Suprapubic skin (tissue), 4 donors: ENCODE measurements at places on chromosomes 1 and 21.

- DNase-seq, result no peak
These were observed 45.0 kb upstream of the SLC35F3 start for GRCh38 chr1:233859446-233859845.

GRCh38 chr1:4033713-4034112 lies 133.6 kb upstream of the C1orf174 start:
- no peak for DNase-seq

DNA sequence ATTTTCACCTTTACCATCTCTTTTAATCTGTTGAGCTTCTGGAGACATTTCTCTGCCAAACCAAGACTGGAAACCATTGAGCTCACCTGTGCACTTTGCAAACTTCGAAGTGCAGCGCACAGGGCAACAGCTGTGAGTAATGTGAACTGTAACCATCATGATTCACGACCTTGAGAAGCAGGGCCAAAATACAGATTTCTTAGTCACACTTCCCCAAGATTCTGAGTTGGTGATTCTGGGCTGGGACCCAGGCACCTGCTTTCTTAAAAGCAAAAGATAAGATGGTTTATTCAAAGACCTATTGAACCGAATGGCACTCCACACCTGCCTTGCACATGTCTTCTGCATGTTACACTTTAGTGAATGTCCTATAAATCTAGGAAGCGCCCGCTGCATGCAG lies 10.2 kb downstream of the AGTRAP start:
- no peak for DNase-seq

GRCh38 chr1:201172999-201173610 lies 17.5 kb upstream of the IGFN1 start:
- peak; percentile 30 for DNase-seq

DNA sequence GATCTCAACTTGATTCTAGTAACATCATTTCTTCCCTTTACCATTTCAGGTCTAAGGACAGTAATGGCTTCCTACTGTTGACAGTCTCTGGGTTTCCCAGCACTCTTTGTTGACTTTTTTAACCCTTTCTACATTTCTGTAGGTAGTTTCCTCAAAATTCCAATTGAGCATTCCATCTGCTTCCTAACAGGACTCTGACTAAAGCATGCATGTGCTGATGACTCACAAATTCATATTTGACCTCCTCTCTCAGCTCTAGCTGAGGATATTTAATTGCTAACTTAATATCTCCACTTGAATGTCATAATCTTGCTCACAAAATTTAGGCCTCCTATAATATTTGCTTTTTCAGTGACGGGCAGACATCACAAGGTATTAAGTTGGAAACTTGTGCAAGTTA lies 93.3 kb upstream of the ZNHIT6 start:
- no peak for DNase-seq

- no peak for DNase-seq
These were observed 262.1 kb upstream of the PKN2 start for GRCh38 chr1:88421997-88422396.
